ENCODE measurements at places on chromosomes 2 and 18.

- no peak for DNase-seq
Observed at GRCh38 chr2:105990624-105991023, 203.5 kb downstream of the UXS1 start.

DNA sequence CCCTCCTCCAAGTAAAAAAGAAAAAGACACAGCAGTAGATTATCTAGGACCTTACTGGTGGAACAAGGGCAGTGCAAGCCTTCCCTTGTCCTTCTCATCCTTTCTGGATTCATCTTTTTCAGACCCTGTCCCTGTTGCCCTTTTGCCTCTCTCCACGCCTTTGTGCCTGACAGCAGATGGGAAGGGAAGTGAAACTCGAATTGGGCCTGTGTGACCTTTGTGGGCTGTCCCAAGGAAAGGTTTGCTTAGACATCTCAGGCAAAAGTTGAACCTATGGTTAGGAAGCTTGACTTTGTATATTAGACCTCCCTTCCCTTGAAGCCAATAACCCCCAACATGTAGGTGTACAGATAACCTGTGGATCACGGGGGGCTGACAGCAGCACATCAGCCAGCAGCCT lies 185.3 kb downstream of the PRKCE start:
- no peak for DNase-seq

GRCh38 chr2:70304498-70304897 lies 2.6 kb upstream of the FAM136A start:
- no peak for DNase-seq

GRCh38 chr2:122481244-122481622 lies 725.8 kb downstream of the TSN start:
- DNase-seq = no peak

DNA sequence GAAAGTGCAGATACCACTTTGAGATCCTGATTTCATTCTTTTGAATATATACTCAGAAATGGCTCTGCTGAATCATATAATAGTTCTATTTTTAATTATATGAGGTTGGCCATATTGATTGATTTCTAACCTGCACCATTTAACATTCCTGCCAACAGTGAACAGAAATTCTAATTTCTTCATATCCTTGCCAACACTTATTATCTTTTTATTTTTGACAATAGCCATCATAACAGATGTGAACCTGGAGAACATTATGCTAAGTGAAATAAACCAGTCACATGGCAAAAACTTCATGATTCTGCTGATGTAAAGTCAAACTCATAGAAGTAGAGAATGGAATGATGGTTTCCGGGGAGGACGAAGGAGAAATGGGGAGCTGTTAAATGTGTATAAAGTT lies 344.5 kb upstream of the CYRIA start:
- DNase-seq = no peak

DNA sequence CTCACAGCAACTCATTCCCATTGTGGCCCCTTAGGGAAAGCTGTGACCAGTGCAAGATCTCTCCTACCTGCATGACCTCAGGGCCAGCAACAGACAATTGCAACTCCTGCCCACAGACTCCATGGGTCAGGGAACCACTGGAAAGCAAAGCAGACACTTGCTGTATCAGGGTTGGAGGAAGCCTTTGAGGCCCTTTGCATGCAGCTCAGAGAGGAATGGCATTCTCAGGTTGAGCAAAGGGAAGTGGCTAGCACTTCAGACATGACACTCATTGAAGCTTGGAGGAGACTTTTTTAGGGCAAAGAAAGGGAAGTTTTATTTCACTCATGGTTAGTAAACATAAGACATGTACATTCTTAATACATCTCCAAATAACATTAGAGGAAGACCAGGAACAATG lies 22.1 kb downstream of the IL1F10 start:
- DNase-seq = no peak

DNA sequence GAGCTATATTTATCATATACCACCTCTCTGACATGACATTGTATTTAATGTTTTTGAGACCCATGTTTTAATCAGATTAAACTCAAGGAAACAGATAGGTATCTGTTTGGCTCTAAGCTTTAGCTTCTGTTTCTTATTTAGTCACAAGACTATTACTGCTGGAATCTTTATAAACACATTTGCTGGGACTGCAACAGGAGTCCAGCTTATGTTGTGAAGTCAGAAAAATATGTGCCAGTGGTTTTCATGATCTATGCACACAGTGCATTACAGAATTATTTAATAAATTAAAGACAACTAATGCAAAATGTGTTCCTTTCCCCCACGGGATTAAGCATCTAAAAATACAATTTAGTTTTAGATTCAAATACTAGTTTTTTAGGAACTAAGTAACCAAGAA lies 338.9 kb downstream of the ZEB2 start:
- DNase-seq = no peak

DNA sequence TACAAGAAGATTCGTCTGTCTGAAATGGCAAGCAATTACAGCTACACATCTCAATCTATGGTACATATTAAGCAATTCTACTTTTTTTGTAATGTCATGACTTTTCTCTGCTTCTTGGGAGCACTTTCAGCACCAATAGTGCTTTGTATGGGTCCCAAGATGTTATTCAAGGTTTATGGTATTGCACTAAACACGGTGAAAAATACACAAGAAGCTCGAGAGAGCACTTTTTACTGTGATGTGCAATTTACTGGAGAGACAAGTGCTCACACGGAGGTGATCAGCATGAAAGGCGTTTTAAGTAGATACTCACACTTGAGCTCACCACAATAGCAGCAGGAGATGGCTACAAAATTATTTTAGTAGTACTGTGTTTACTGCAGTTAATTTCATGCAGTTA lies 783.6 kb downstream of the CBLN2 start:
- no peak for DNase-seq

DNA sequence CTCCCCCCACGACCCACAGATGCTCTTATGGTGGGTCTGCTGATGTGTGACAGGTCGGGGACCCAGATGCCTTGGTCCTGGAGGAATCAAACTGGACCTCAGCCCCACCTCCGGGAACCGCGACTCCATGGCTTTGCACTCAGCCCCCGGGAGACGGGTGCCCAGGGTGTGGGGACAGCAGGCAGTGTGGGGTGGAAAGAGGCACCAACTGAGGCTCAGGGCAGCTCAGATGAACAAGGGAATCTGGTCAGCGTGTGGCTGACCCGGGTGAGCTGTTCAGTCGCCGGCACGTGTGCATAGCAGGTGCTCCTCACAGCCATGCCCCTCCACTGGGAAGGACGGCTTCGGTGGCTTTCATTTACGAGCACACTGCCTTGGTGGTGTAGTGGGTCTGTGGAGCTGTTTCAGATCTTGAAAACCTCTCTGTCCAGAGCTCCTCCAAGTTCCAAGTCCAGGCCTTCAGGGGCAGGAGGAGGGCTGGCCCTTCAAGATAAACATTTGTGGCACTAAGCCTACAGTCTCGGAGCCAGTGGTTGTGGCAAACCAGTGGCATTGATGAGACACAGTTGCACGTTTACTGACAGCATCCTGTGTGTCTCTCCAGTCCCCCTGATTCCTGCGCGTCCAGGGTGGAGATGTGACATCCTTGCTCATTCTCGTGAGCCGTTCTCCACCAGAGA lies 471.2 kb upstream of the HS6ST1 start:
- DNase-seq = no peak

- no peak for DNase-seq
Observed at GRCh38 chr18:39208729-39209128, 1643.1 kb upstream of the CELF4 start.

DNA sequence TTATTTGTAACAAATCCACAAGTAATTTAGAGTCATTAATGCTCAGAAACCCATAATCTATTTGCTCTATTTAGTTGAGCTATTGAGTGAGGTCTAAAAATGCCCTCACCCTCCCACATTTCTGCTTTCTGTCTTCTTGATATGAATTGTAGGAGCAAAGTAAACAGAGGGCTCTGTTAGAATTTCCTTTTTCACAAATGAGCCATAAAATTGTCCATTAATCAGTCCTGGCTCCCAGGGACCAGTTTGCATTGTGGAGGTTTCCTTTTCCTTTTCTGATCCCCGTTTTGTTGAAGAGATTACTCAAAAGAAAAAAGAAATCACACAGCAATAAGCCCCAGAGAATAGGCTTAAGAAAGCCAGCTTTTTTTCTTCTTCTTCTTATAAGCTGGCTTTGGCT lies 476.7 kb downstream of the EPHA4 start:
- no peak for DNase-seq

GRCh38 chr2:62736899-62737559 lies 31.5 kb downstream of the EHBP1 start:
- DNase-seq = no peak

DNA sequence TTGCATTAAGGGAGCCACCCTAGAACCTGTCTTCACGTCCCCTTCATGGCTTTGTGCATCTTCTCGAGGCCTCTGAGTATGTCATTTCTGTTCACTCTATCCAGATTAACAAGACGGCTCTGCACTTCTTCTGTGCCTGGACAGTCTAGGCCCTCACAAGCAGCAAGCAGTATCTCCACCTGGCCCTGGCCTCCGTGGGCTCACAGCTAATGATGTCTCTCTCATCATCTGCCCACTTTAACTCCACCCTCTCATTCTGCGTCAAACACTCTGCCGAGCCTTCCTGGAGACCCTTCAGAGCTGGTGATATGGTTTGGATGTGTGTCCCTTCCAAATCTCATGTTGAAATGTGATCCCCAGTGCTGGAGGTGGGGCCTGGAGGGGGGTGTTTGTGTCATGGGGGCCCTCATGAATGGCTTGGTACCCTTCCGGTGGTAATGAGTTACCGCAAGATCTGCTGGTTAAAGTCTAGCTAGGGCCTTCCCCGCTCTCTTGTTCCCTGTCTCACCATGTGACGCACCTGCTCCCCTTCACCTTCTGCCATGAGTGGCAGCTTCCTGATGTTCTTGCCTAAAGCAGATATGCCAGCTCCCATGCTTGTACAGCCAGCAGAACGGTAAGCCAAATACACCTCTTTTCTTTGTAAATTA lies 132.5 kb upstream of the ID2 start:
- DNase-seq = no peak

GRCh38 chr18:56658261-56658660 lies 7.1 kb downstream of the WDR7 start:
- no peak for DNase-seq

- DNase-seq = no peak
Observed at GRCh38 chr2:57782587-57782986, 264.0 kb upstream of the VRK2 start.

GRCh38 chr2:113291191-113291590 lies 12.5 kb upstream of the PAX8 start:
- no peak for DNase-seq

- DNase-seq = no peak
Observed at GRCh38 chr2:163171786-163172530, 333.4 kb upstream of the KCNH7 start.

- no peak for DNase-seq
Observed at GRCh38 chr2:54492335-54492734, 36.2 kb downstream of the SPTBN1 start.

- DNase-seq = no peak
Observed at GRCh38 chr2:8376603-8377410, 305.0 kb upstream of the ID2 start.

DNA sequence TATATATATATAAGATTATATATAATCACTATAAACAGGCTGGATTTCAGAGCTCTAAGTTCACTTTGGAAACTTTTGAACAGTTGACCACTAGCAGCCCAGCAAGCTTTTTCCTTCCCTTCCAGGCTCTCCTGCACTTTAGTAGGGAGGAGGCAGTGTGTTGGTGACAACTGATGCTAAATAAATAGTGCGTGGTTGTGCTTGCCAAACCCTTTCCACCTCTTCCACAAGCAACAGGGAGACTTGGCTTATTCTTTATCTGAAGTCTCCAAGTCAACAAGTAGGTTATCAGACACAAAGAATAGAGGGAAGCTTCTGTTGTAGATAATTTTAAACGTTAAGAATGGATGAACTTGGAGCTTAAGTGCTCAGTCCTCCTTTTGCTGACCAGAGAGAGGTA lies 408.2 kb upstream of the HNRNPA3 start:
- no peak for DNase-seq

DNA sequence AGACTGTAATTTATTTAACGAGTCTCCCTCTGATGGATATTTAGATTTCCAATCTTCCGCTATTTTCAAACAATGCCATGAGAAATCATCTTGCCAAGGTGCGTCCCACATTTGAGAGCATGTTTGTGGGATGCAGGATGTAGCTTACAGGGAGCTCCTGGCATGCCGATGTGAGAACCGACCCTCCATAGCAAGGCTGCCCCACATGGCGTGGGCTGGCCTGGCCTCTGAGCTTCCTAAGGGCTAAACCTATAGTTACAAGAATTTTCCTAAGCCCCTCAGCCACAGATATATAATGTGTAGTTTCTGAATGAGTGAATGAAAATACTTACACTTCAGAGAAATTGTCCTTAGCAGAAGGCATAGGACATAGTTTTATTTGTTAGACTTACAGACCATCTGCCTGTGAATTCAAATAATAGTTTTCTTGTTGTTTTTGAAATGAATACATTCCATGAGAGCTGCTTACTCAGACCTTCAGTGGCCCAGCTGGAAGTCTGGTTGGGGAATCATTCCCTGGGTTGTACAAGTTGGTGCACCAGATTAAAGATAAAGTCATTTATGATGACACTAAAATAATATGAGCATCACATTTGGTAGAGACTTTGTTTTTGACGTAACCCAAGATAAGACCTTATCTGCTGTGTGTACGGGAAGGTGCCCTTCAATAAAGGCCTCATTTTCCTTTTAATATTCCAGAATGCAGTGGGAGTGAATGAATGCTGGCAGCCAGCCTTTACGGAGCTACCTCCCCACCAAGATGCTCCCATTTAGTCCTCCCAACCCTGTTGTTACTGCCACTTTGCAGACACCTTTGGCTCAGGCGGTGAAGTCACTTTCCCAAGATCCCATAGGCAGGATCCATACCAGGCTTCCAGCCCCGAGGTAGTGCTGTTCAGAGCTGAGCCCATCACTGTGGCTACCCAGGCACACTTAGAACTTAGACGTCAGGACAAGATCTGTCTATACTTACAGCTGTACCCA lies 107.1 kb downstream of the GLI2 start:
- no peak for DNase-seq

GRCh38 chr18:56330366-56331110 lies 307.9 kb downstream of the TXNL1 start:
- no peak for DNase-seq

- DNase-seq = no peak
Observed at GRCh38 chr2:16218625-16219024, 278.3 kb downstream of the MYCN start.

- DNase-seq = no peak
Observed at GRCh38 chr2:118813111-118813510, 34.3 kb downstream of the EN1 start.

DNA sequence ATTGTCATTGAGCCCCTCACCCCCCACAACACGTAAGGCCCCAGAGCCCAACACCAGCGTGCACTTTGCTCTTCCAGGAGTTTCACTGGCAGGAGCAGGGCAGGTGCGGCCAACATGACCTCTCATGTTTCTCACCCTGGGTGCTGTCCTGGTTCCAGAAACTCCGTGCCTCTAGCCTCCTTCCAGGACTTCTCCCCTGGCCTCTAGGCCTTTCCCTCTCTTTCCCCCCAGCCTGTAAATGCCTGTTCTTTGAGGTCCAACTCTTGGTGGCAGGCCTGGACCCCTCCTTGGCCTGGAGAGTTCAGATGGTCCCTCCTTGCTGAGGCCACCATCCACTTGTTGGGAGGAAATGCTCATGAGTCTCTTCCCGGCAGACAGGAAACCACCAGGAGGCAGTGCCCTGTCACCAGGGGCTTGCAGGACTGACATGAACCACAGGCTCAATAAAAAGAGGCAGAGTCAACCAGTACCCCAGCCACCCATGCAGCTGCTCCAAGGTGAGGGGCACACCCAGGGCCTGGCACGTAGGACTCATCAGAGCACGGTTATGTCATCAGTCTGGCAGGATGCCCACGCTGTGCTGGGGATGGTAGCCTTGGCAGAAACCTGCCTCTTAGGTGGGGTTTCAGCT lies 1.5 kb downstream of the MALL start:
- no peak for DNase-seq

- DNase-seq = no peak
Observed at GRCh38 chr2:106708209-106708608, 177.8 kb downstream of the ST6GAL2 start.
